ENCODE measurements at places on chromosomes 12 and 14. TPM values are rescaled to one million over a fixed set of nuclear protein-coding genes. Genes with fewer than 3 reads are reported as not detected.

GRCh38 chr12:116693286-116694227 is 44.3 kb downstream of the SPRING1 start:
- peak overlapping the region; percentile 38 for H3K4me3 ChIP-seq
- peaks cover 24% of the 10 kb centered on the region for H3K4me1 ChIP-seq
- no peak for DNase-seq
- H3K36me3 ChIP-seq = no peaks in the 10 kb centered on the region
- no peaks in the 10 kb centered on the region for H3K27me3 ChIP-seq
- H3K27ac ChIP-seq = no peak overlapping the region

GRCh38 chr14:66496911-66497310 is 10.7 kb downstream of the CCDC196 start:
- H3K27ac ChIP-seq = no peak overlapping the region
- H3K36me3 ChIP-seq = no peaks in the 10 kb centered on the region
- H3K4me1 ChIP-seq = no peaks in the 10 kb centered on the region
- no peaks in the 10 kb centered on the region for H3K27me3 ChIP-seq
- DNase-seq = no peak

SPX gene
- total RNA-seq = 0.71 TPM

DNA sequence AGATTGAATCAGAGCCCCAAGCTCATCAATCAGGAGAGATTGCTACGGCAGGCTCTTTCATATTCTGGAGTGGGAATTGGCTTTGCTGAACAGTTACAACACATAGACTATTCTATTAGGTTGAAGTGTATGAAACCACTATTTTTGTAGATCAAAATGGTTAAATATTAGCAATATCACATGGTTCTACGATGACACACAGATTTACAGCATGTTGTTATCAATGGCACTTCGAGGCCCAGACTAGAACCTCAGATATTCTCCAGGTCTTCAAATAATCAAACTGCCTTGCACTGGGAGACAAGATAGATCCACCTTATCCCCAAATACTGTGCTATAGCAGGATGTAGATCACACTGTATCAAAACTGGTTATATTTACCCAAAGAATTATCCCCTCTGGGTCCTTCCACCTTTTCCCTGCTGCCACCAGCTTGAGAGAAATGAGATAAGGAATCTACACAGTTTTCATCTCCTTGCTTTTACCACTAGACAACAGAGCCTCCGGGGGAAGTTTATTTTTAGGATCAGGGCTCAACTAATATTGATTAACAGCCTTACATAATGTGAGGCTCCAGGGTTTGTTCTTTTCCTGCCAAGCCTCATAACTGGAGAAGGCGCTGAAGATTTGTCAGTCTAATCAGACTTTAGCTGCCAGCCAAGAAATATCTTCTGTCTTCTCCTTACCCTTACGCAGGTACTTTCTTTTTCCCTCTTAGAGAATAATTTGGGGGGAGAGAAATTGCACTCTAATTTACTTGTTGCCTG is 507.1 kb downstream of the DIO2 start:
- no peaks in the 10 kb centered on the region for H3K36me3 ChIP-seq
- H3K4me1 ChIP-seq = no peaks in the 10 kb centered on the region
- no peaks in the 10 kb centered on the region for H3K27me3 ChIP-seq
- H3K4me3 ChIP-seq = no peak overlapping the region
- H3K27ac ChIP-seq = no peak overlapping the region
- no peak for DNase-seq

SOS2 gene
- total RNA-seq = 31.5 TPM

GRCh38 chr12:4135919-4136605 is 137.5 kb upstream of the CCND2 start:
- no peaks in the 10 kb centered on the region for H3K36me3 ChIP-seq
- no peak overlapping the region for H3K27ac ChIP-seq
- no peak overlapping the region for H3K4me3 ChIP-seq
- peaks cover 14% of the 10 kb centered on the region for H3K4me1 ChIP-seq
- H3K27me3 ChIP-seq = no peaks in the 10 kb centered on the region

GRCh38 chr14:89773644-89774316 is 180.8 kb downstream of the EFCAB11 start:
- H3K27ac ChIP-seq = peak overlapping the region; percentile 2
- no peak overlapping the region for H3K4me3 ChIP-seq
- H3K36me3 ChIP-seq = no peaks in the 10 kb centered on the region
- peak; percentile 75 for DNase-seq
- no peaks in the 10 kb centered on the region for H3K27me3 ChIP-seq

GRCh38 chr14:63715360-63715759 is 12.5 kb downstream of the SGPP1 start:
- no peaks in the 10 kb centered on the region for H3K27me3 ChIP-seq
- H3K36me3 ChIP-seq = no peaks in the 10 kb centered on the region

- no peaks in the 10 kb centered on the region for H3K36me3 ChIP-seq
- peaks cover 25% of the 10 kb centered on the region for H3K4me1 ChIP-seq
- peak; percentile 38 for DNase-seq
- H3K27ac ChIP-seq = peak overlapping the region; percentile 86
Measured at GRCh38 chr12:103956509-103957027, 9.1 kb upstream of the TDG start.

GRCh38 chr14:81980601-81981306 is 447.1 kb upstream of the SEL1L start:
- no peaks in the 10 kb centered on the region for H3K4me1 ChIP-seq
- no peaks in the 10 kb centered on the region for H3K36me3 ChIP-seq
- no peak overlapping the region for H3K27ac ChIP-seq
- no peaks in the 10 kb centered on the region for H3K27me3 ChIP-seq
- no peak for DNase-seq

DNA sequence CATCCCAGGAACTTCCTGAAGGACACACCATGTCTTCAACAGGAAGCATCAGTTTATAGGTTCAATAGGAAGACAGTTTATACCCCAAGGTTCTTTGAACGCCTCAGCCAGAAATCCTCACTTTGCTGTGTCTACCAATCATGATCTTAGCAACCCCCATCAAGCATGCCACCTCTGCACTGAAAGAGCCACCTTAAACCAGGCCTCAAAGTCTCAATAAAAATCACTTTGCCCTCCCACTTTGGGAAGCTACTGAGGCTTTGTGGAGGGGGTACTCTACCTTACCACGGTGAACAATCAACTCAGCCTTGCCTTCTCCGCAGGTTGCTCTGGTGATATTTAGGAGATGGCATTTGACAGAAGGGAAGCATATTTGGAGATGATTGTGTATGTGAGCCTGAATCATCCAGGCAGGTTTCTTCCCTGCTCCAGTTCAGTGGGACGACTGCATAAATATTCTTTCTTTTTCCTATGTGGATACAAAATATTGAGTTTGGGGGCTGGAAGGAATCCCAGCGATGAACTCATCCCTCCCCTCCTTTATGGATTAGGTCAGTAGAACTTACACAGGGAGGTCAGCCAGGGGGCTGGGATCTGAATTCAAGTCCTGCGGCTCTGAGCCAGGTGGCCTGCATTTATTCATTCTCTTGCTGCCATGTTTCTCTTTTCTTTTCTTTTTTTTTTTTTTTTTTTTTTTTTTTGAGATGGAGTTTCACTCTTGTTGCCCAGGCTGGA is 42.8 kb upstream of the VASH1 start:
- H3K36me3 ChIP-seq = no peaks in the 10 kb centered on the region
- H3K27ac ChIP-seq = no peak overlapping the region
- H3K27me3 ChIP-seq = no peaks in the 10 kb centered on the region
- H3K4me1 ChIP-seq = peaks cover 55% of the 10 kb centered on the region
- DNase-seq = no peak

GZMB gene
- 10.4 TPM for total RNA-seq

DNA sequence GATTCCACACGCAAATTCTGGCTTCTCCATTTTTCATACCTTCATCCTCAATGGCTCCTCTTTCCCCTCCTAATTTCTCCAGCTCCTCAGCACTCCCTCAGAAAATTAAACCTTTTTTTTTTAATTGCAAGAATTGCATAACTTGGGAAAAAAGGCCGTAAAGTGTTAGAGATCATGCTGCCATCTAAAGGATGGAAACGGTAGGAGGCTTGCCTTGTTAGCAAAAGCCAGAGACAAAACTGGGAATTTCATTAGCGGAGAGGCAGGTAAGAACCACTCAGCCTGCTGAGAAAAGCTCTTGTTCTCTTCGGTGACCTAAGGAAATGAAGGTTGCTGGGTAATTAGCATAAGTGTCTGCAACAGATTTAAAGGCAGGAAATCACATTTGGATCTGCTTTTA is 204.3 kb downstream of the AEBP2 start:
- H3K27me3 ChIP-seq = no peaks in the 10 kb centered on the region
- no peak overlapping the region for H3K27ac ChIP-seq

RAB15 gene
- total RNA-seq = 26.1 TPM

- peaks cover 5% of the 10 kb centered on the region for H3K4me1 ChIP-seq
- DNase-seq = no peak
- no peaks in the 10 kb centered on the region for H3K27me3 ChIP-seq
- H3K36me3 ChIP-seq = no peaks in the 10 kb centered on the region
- H3K27ac ChIP-seq = no peak overlapping the region
Measured at GRCh38 chr14:96146131-96146771, 58.4 kb upstream of the BDKRB2 start.

SLC6A12 gene
- 7.3 TPM for total RNA-seq

DNA sequence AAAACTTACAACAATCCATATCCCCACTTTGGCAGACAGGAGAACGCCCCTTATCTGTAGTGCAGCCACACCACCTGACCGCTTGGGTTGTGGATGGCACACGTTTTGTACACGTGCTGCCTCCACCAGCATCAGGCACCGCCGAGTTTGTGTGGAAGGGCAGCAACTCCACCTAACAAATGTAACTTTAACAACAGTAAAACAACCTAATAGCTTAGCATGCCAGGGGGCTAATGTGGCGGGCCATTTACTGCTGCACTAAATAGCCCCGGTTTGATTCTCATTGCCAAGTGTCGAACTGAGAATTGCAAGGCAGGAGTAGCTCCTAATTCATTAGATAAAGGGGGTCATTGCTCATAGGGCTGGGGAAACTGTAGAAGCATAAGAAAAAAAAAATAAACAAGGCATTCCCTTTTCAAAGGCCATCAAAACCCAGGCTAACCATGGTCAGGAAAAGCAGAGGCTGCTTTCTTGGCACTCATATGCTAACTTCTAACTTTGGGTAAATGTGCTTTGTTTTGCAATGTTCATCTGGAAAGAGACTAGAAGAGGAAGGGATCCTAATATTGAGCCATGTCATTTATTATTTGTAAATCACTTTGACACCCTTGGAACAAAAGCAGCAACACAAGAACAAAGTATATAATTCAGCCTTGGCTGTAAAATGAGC is 279.7 kb upstream of the SOX5 start:
- H3K27me3 ChIP-seq = no peaks in the 10 kb centered on the region
- no peak overlapping the region for H3K27ac ChIP-seq
- no peaks in the 10 kb centered on the region for H3K4me1 ChIP-seq
- no peaks in the 10 kb centered on the region for H3K36me3 ChIP-seq

INHBC gene
- total RNA-seq = not detected

DNA sequence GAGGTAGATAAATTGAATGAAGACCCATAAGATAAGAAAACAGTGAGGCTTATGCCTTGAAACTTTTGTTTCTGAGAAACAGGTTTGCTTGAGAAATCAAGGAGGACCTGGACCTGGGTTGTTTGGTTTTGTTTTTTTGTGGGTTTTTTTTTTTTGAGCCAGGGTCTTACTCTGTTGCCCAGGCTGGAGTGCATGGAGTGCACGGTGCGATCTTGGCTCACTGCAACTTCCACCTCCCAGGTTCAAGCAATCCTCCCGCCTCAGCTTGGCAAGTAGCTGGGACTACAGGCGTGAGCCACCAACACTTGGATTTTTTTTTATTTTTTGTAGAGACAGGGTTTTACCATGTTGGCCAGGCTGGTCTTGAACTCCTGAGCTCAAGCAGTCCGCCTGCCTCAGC is 9.0 kb upstream of the PPTC7 start:
- no peaks in the 10 kb centered on the region for H3K36me3 ChIP-seq
- no peak overlapping the region for H3K4me3 ChIP-seq
- peaks cover 22% of the 10 kb centered on the region for H3K4me1 ChIP-seq
- H3K27me3 ChIP-seq = no peaks in the 10 kb centered on the region
- no peak for DNase-seq

- no peaks in the 10 kb centered on the region for H3K36me3 ChIP-seq
- DNase-seq = peak; percentile 96
- no peaks in the 10 kb centered on the region for H3K27me3 ChIP-seq
Measured at GRCh38 chr14:55129086-55129427, at the start of gene LGALS3. Gene LGALS3, plus strand, starts transcription at chr14:55129252. Its CDS starts 8,122 bp downstream, at chr14:55137374.

DNA sequence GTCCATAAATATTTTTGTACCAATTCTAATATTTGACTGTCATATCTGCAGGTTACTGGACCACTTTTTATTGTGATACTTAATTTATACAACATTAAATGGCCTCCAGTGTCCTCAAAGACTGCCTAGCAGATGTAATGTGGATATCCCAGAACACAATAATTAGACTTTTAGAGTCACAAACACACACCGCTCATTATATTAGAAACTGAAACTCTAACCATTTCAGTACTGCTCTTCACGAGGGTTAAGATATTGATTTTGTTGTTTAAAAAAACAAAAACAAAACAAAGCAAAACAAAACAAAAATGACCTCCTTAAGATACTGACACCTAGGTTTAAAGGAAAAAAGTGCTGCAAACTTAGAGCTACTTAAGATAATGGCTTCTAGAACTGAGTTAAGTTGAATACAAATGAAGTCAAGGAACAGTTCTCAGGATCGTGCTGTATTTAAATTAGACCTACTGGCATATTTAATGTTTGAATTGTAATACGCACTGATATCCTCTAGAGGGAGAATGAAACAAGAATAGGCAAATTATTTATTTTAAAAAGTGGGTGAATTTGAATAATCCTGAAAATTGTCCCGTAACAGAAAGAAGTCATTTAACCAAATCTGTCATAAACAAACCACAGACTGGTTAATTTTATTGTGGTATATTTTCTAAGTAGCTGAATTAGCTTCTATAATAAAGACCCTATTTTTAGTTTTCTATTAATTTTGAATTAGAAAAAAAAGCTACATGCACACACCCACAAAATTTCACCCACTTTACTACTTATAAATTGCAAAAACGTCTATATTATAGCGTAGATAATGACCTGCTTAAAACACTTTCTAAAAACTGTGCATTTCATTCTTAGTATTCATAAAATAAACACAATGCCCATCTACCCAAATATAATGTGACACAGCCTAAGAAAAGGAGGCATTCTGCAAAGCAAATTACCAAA is 395.2 kb upstream of the DCN start:
- no peaks in the 10 kb centered on the region for H3K4me1 ChIP-seq
- no peaks in the 10 kb centered on the region for H3K36me3 ChIP-seq
- no peak overlapping the region for H3K4me3 ChIP-seq
- H3K27me3 ChIP-seq = no peaks in the 10 kb centered on the region
- H3K27ac ChIP-seq = no peak overlapping the region
- no peak for DNase-seq

NPAS3 gene
- not detected for total RNA-seq

DNA sequence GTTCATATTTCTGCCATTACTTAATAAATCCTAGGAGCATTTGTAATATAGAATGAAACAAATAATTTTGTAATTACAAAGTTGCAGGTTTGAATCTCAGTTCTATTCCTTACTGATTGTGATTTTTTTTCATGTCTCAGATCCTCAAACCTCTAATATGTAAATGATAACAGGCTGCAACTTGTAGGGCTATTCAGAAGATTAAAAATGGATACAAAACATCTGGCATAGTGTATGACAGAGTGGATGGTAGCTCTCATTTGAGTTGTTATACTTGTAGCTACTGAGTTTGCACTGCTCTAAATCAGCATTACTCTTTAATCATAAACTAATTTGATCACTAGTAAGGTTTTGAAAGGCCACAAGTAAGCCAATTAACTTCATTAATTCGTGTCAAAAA is 406.3 kb upstream of the MGAT4C start:
- H3K36me3 ChIP-seq = no peaks in the 10 kb centered on the region
- no peak overlapping the region for H3K4me3 ChIP-seq
- H3K4me1 ChIP-seq = no peaks in the 10 kb centered on the region
- no peak overlapping the region for H3K27ac ChIP-seq
- no peak for DNase-seq
- H3K27me3 ChIP-seq = no peaks in the 10 kb centered on the region

Data from upper lobe of left lung (tissue), 6 donors.